Fibroblast of villous mesenchyme (primary cell): ENCODE measurements at places on chromosomes 2 and 18. TPM values are rescaled to one million over a fixed set of nuclear protein-coding genes. Genes with fewer than 3 reads are reported as not detected.

DNA sequence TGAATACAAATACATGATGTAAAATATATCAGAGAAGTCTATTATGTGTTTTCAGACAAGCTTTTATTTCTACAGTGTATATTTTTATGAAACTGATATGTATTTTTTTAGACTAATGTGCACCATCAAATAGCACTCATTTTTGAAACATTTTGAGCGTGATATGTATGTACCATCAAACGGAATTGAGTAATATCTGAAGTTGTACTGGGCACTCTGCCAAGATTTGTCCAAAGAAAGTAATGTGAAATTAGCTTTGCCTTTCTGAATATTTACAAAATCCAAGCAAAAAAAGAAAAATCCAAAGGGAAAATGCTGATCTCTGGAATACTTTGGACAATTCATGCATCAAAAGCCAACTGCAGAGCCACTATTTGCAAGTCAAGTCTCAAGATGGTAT lies 972.0 kb downstream of the DPP10 start:
- DNase-seq: no peak

Gene ASIC4
- under 0.01 TPM in 1 of 2 replicates, not detected in the other for total RNA-seq

Gene ANKRD62
- total RNA-seq: not detected in 2 replicates

Gene ST6GAL2
- 4.3 and 5.2 TPM in 2 replicates for total RNA-seq
